ENCODE measurements at places on chromosomes 1 and 21.

- no peak for DNase-seq
- peaks cover 6% of the 10 kb centered on the region for H3K27me3 ChIP-seq
- H3K36me3 ChIP-seq, result 0 out of 2 replicates have a peak, but pooled peaks cover 3% of the 10 kb centered on the region
- no peak overlapping the region for H3K4me3 ChIP-seq
- peaks cover 61% of the 10 kb centered on the region for H3K4me1 ChIP-seq
These were observed 48.6 kb downstream of the MDM4 start for GRCh38 chr1:204564835-204565234.

- no peak overlapping the region for H3K4me3 ChIP-seq
- no peaks in the 10 kb centered on the region for H3K4me1 ChIP-seq
- no peaks in the 10 kb centered on the region for H3K27me3 ChIP-seq
These were observed 281.2 kb downstream of the AKT3 start for GRCh38 chr1:243568793-243569192.

DNA sequence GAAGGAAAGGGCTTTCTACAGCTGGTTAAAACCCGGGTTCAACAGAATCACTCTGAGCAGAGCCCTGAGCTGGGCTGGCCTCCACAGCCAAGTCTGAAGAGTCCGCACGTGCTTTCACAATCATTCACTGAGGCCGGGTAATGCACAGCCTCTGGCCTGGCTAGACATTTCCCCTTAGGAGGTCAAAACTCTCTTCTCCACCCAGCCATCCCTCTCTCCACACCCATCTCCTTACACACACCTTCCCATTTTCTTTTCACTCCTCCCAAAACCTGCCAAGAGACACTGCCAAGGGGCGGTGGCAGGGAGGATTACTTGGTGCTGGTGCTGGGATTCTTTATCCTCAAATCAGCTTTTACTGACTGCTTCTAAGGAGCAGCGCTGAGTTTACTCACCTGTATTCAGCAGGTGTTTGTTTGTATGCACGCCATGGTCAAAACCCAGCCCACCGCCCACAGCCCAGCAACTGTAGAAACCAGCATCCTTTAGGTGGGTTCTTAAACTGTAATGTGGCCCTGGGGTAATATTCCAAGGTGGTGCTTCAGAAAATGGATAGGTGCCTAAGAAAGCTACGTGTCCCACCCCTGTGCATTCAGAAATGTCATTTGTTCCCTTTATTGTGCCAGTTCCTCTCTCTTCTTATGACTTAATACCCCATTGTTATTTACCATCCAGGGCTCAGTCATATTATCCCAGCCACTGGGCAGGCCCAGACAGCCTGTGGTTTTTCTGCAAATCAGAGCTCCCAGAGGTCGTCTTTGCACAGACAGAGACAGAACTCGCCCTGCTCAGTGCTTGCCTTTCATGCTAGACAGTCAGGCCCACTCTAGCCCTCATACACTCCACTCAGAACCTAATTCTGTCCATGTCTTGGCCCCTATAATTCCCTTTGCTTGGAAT, 80.2 kb downstream of the ADSS2 start:
- peak overlapping the region; percentile 54 for H3K27ac ChIP-seq
- H3K4me3 ChIP-seq, result no peak overlapping the region
- no peaks in the 10 kb centered on the region for H3K27me3 ChIP-seq
- H3K36me3 ChIP-seq, result no peaks in the 10 kb centered on the region
- no peak for DNase-seq
- peaks cover 31% of the 10 kb centered on the region for H3K4me1 ChIP-seq

DNA sequence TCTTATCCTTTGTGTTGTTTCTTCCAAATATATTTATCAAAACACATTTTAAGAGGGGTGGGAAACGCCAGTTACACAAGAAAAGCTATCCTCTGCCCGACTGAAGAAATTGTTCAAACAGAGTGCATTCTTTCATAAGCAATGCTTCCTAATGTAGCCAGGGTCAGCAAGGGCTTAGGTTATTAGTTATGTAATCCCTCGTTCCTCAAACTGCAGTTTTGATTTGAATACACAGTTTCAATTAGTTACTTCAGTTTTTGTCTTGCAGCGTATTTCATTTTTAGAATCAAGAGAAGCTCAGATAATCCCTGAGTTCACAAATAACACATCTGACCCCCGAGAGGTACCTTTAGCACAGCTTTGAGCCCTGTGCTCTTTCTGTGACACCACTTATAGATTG, 141.7 kb upstream of the NRIP1 start:
- no peak for DNase-seq
- H3K27ac ChIP-seq, result no peak overlapping the region
- H3K4me3 ChIP-seq, result no peak overlapping the region
- H3K27me3 ChIP-seq, result no peaks in the 10 kb centered on the region

- H3K4me1 ChIP-seq, result no peaks in the 10 kb centered on the region
- H3K27me3 ChIP-seq, result peaks cover 4% of the 10 kb centered on the region
- H3K36me3 ChIP-seq, result no peaks in the 10 kb centered on the region
- no peak overlapping the region for H3K4me3 ChIP-seq
These were observed 128.2 kb downstream of the ATG4C start for GRCh38 chr1:62912028-62912638.

DNA sequence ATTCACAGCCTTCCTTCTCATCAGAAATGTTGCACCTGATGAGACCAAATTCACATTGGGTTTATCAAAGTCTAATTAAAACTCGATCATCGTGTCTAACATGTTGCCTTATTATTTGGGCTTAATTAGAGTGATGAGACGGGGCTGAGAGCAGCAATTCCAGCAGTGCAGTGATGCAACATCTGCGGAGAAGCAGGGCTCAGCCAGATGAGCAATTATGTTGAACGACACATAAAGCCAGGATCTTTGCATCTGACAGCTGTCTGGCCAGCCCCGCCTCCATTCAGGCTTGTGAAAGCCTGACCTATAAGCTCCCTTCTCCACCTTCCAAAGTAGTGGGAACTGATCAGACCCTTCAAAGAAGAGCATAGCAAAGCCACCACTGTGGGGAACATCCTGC, 109.8 kb downstream of the C1orf94 start:
- H3K27ac ChIP-seq, result no peak overlapping the region
- no peak overlapping the region for H3K4me3 ChIP-seq
- no peaks in the 10 kb centered on the region for H3K36me3 ChIP-seq
- peaks cover 9% of the 10 kb centered on the region for H3K4me1 ChIP-seq
- H3K27me3 ChIP-seq, result peaks cover 4% of the 10 kb centered on the region

GRCh38 chr21:35682904-35683549, 377.3 kb downstream of the SETD4 start:
- no peaks in the 10 kb centered on the region for H3K27me3 ChIP-seq
- no peak overlapping the region for H3K4me3 ChIP-seq
- DNase-seq, result no peak

- no peaks in the 10 kb centered on the region for H3K27me3 ChIP-seq
- no peak for DNase-seq
- peaks cover 10% of the 10 kb centered on the region for H3K4me1 ChIP-seq
- H3K36me3 ChIP-seq, result peaks cover 3% of the 10 kb centered on the region
- H3K27ac ChIP-seq, result no peak overlapping the region
These were observed 714.1 kb upstream of the CHRM3 start for GRCh38 chr1:238672262-238672661.

DNA sequence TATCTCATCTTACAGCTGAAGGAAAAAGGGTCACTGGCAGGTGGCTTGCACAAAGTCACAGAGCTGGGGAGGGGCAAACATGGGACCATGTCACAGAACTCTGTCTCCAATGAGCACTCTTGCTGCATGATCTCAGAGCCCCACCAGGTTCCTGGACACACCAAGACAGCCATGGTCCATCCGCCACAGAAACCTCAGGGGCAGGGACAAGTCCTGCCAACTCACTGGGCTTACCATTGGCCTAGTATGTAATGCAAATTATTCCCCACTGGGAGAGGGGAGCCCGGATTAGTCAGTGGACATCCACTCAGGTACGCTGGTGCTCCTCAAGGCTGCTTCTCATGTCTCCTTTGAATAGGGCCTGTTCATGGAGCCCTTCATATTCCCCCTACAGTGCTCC, 14.2 kb downstream of the S100A7A start:
- no peak overlapping the region for H3K27ac ChIP-seq
- no peak for DNase-seq
- no peaks in the 10 kb centered on the region for H3K36me3 ChIP-seq
- H3K4me3 ChIP-seq, result no peak overlapping the region
- H3K27me3 ChIP-seq, result no peaks in the 10 kb centered on the region

DNA sequence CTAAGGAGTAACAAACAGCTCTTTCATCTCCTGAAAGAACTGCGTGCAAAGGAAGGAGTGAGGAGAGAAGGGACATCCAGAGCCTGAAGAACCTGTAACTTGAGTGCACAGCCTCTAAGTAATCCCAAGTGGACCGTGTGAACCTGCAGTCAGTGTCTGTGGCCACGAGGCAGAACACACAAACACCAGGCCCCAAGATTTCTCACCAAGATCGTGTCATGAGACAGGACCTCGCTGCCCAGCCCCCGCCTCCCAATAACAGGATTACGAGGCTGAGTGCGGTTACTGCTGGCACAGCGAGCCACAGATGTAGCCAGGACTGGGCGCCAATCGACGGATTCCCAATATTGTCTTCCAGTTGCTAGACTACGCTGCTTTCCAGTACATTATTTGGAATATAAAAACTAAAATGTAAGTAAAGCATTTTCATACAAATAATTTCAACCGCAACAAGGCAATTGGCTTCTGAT, 101.3 kb upstream of the SLC25A33 start:
- no peaks in the 10 kb centered on the region for H3K4me1 ChIP-seq
- no peak overlapping the region for H3K4me3 ChIP-seq
- no peaks in the 10 kb centered on the region for H3K27me3 ChIP-seq
- no peak overlapping the region for H3K27ac ChIP-seq
- H3K36me3 ChIP-seq, result no peaks in the 10 kb centered on the region
- no peak for DNase-seq

GRCh38 chr1:117295001-117295400, 72.2 kb upstream of the MAN1A2 start:
- no peaks in the 10 kb centered on the region for H3K27me3 ChIP-seq
- no peak for DNase-seq
- no peaks in the 10 kb centered on the region for H3K36me3 ChIP-seq
- no peak overlapping the region for H3K27ac ChIP-seq
- H3K4me3 ChIP-seq, result no peak overlapping the region
- peaks cover 2% of the 10 kb centered on the region for H3K4me1 ChIP-seq

GRCh38 chr1:190949939-190950338, 472.3 kb upstream of the BRINP3 start:
- H3K27me3 ChIP-seq, result no peaks in the 10 kb centered on the region
- no peak overlapping the region for H3K27ac ChIP-seq
- DNase-seq, result no peak
- H3K4me3 ChIP-seq, result no peak overlapping the region
- H3K4me1 ChIP-seq, result no peaks in the 10 kb centered on the region
- H3K36me3 ChIP-seq, result no peaks in the 10 kb centered on the region

GRCh38 chr1:34743775-34744174, 11.1 kb upstream of the GJB5 start:
- peaks cover 16% of the 10 kb centered on the region for H3K4me1 ChIP-seq
- no peak for DNase-seq
- no peak overlapping the region for H3K27ac ChIP-seq
- peaks cover 8% of the 10 kb centered on the region for H3K27me3 ChIP-seq
- H3K4me3 ChIP-seq, result no peak overlapping the region

- peaks cover 17% of the 10 kb centered on the region for H3K27me3 ChIP-seq
- no peak overlapping the region for H3K27ac ChIP-seq
These were observed 53.9 kb downstream of the PRSS38 start for GRCh38 chr1:227869279-227869842.

DNA sequence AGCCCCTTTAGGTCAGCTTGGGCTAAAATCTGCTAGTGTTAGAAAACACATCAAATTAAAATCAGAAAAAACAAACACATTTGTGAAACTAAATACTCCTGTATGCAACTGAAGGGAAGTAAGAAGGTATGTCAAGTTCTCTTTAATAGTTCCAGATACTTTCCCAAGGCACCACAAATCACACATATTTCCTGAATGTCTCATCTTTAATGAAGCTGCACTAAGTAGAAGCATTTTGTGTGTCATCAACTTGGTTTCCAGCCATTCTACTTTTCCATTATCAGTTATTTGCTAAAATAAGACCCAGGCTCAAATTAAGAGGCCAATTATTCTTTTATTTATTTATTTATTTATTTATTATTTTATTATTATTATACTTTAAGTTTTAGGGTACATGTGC, 34.7 kb downstream of the CRB1 start:
- no peaks in the 10 kb centered on the region for H3K36me3 ChIP-seq
- H3K27me3 ChIP-seq, result no peaks in the 10 kb centered on the region
- peaks cover 11% of the 10 kb centered on the region for H3K4me1 ChIP-seq
- no peak overlapping the region for H3K27ac ChIP-seq
- no peak for DNase-seq

GRCh38 chr1:160623862-160624261, 23.0 kb downstream of the SLAMF1 start:
- DNase-seq, result no peak
- H3K4me1 ChIP-seq, result peaks cover 10% of the 10 kb centered on the region
- no peak overlapping the region for H3K4me3 ChIP-seq

DNA sequence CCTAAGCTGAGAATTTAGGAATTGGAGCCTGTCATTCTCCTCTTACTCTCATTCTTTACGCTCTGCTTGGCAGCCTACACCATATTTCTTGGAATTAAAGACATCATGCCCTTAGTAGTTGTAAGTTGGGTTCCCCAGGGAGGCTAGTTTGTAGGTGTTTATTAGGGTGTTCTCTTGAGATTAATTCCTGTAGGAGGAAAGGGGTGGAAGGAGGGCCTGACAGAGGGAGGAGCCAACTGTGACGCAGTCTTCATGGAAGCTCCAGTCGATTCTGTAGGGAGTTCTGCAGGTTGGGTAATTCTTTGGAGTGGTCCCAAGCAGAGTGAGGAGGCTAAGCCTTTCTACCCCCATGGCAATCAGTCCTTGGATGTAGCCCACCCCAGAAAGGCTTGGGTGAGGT, 111.4 kb downstream of the HHAT start:
- peaks cover 12% of the 10 kb centered on the region for H3K4me1 ChIP-seq
- no peak overlapping the region for H3K4me3 ChIP-seq
- no peak overlapping the region for H3K27ac ChIP-seq
- DNase-seq, result no peak
- no peaks in the 10 kb centered on the region for H3K36me3 ChIP-seq

DNA sequence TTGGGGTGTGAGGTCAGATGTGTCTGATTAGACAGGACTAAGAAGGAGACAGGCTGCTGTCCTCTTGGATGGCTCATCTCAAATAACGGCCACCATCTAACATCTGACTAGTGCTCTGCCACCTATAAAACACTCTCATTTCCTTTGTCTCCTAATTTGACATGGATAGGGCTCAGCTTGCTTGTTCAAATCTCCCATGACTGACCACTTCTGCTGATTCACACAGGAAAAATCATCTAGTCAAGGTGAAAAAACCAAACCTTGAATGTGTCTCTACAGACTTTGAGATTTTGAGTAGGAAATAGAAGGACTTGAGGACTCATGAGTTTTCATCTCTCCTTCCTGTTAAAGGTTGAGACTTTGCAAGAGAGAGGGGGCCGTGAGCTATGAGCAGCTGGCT, 150.6 kb downstream of the IER5 start:
- H3K4me3 ChIP-seq, result no peak overlapping the region
- no peaks in the 10 kb centered on the region for H3K4me1 ChIP-seq

DNA sequence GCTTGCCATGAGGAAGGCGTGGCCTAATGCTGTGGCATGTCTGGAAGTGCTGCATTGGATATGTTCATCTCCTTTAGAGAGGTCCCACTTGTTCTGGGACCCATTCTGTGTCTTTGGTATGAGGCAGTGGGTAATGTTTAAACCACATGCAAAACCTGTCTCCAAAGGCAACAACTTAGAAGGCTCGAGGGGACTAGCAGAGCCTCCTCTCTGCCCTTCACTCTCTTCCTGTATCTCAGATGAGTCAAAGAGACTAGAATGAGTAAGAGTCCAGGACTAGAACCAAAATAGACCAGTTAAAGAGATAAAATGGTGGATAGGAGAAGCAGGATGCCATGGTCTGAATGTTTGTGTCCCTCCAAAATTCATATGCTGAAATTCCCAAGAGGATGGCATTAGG, 220.8 kb upstream of the KIAA0040 start:
- H3K36me3 ChIP-seq, result no peaks in the 10 kb centered on the region
- H3K27ac ChIP-seq, result no peak overlapping the region
- H3K4me3 ChIP-seq, result no peak overlapping the region
- H3K4me1 ChIP-seq, result no peaks in the 10 kb centered on the region
- no peaks in the 10 kb centered on the region for H3K27me3 ChIP-seq
